ENCODE measurements at places on chromosomes 1 and 21.

- DNase-seq, result no peak
These were observed 78.5 kb downstream of the GALNT2 start for GRCh38 chr1:230145505-230145899.

GRCh38 chr1:40637470-40638007 is 27.9 kb downstream of the RIMS3 start:
- no peak for DNase-seq

DNA sequence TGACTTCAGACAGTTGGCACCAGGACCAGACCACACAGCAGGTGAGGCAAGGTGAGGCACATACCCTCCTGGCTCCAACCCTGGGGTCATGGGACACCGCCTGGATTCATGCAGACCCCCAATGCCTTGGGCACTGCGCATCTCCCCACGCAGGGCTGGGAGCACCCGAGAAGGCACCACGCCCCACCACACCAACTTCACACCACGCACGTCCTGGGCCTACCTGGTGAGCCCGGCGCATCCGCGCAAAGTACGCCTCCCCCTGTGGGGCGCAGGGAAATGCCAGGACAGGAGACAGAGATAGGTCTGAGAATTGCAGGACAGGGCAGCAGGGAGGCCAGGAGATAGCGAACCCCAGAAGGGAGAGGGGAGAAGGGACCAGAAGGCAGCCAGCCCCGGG is 58.5 kb downstream of the LDLRAD2 start:
- DNase-seq, result no peak

DNA sequence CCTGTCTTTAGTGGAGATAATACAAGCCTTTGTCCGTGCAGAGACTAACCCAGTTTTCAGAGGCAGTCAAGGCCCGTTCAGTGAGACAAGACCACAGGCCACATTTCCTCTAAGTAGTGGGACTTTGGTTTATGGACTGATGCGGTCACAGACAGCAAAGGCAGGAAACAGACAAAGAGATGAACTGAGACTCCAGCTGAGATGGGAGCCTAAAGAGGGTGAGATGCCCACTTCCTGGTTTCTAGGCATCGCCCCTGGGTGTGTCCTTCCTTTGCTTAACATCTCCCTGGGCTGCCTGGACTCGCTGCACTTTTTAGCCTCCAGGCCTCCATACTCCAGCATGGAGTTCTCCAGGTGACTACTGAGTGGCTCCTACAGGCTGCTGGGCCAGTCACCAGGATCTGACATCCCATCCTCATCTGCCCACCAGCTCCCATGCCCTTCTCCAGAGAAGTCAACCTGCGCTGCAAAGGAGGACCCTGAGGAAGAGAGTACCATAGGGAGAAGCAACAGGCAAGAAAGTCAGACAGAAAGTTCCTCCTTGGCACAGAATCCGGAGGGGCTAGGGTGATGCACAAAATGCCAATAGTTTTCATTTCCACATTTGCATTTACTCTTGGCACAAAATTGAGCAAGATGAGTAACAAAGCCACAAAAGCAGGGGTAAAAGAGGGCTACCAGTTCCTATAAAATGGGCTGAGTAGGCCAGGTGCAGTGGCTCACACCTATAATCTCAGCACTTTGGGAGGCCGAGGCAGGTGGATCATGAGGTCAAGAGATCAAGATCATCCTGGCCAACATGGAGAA is 15.1 kb downstream of the THEMIS2 start:
- DNase-seq, result no peak

DNA sequence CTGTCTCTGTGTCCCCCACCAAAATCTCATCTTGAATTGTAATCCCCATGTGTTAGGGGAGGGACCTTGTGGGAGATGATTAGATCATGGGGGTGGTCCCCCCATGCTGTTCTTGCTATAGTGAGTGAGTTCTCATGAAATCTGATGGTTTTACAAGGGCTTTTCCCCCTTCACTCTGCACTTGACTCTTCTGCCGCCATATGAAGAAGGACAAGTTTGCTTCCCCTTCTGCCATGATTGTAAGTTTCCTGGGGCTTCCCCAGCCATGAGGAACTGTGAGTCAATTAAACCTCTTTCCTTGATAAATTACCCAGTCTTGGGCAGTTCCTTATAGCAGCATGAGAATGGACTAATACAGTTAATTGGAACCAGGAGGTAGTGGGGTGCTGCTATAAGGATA is 137.1 kb upstream of the RAB4A start:
- no peak for DNase-seq

DNA sequence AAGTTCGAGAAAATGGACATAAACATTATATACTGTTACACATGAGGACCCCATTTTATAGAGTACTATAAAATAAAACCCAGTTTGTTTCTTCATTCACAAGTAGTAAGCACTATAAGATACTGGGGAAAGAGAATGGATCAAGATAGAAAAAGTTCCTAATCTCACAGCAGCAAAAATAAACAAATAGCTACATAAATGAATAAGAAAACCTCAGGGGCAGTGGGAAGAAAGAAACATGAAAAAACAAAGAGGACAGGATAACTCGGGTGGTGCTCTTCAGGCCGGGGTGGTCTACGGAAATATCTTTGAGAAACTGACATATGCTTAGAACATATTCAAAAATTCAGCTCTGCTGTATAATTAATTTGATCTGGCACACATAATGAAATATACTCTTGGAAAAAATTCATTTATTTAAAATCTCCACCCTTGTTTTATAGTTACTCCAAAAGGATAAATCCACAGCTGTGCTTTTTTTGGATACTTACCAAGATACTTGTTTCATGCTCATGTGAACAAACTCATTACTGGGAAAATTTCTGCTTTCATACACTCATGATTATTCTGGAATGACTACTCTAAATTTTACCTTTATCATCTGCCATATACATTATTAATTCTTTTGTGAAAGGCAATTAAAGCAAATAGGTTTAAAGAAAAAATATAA is 20.0 kb downstream of the CEP170 start:
- DNase-seq, result no peak

All from NCI-H774 (cell line).